ENCODE measurements at places on chromosomes 6 and 20. TPM values are rescaled to one million over a fixed set of nuclear protein-coding genes. Genes with fewer than 3 reads are reported as not detected.

- H3K27me3 ChIP-seq = no peaks in the 10 kb centered on the region
- no peak overlapping the region for H3K27ac ChIP-seq
- no peaks in the 10 kb centered on the region for H3K36me3 ChIP-seq
- H3K4me1 ChIP-seq = peaks cover 12% of the 10 kb centered on the region
- H3K4me3 ChIP-seq = no peak overlapping the region
Observed at GRCh38 chr6:34523441-34524206, 32.5 kb downstream of the SPDEF start.

DNA sequence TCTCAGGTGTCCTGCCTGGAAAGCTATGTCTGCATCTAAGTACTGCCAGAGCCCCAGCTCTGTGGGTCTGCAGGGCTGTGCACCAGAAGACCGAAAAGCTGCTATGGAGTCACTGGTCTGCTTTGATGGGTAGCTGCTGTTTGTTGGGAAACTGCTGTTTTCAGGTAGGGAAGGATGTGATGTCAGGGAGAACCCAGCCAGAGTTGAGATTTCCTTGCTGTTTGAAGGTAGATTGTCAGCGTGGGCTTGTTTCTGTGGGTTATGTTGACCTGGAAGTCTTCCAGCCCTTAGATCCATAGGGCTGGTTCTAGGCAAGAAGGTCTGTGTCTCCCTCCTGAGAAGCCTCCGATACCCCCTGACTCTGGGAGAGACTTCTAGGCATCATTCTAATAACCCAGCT lies 12.2 kb upstream of the SHLD1 start:
- H3K4me3 ChIP-seq = no peak overlapping the region
- no peaks in the 10 kb centered on the region for H3K36me3 ChIP-seq
- H3K27me3 ChIP-seq = no peaks in the 10 kb centered on the region
- H3K27ac ChIP-seq = peak overlapping the region; percentile 62
- no peak for DNase-seq

Gene SIGLEC1
- 0.16 TPM for total RNA-seq

DNA sequence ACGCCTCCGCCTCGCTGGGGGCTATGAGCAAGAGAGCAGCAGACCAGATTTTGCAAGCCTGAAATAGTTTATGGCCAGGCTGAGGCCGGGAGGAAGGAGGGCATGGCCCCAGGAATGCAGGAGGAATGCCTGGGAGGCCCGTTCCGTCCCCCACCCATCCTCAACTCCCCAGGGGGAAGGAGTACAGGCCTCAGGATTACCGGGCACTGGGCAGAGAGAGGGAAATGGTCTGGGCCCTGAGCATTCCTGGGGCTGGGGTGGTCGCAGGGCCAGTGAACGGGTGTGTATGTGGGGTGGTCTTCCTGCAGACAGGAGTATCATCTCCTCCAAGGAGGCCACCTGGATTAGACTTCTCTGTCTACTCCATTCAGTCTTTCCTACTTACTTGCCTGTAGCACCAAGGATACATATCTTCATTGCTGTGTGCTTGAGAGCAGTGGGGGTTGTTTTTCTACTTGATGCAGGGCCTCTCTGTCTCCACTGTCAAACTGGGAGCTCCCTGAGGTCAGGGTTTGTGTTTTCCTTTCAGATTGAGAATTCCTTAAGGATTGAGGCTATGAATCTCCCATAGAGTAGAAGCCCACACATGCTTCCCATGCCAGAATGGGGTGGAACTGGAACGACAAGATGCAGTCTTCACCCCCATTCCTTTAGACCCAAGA lies 81.3 kb downstream of the VEGFA start:
- no peaks in the 10 kb centered on the region for H3K27me3 ChIP-seq
- H3K36me3 ChIP-seq = no peaks in the 10 kb centered on the region
- peak; percentile 48 for DNase-seq
- H3K4me3 ChIP-seq = no peak overlapping the region
- peak overlapping the region; percentile 59 for H3K27ac ChIP-seq

DNA sequence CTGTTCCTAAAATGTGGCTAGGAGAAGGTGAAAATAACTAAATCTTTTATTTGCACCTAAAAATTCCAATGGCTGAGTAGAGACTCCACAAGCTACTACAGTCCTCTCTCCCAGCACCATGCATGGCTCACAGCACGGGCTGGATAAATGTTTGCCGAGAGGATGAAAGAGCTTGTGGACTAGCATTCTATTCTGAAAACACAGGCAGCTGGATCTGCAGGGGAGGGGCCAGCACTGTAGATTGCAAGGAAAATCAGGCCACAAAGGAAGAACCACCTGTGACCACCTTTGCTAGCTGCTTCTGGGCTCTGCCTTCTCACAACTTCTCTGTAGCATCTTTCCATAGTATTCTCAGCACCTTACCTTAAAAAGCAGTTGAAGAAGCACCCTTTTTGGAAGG lies 46.6 kb downstream of the CLIC5 start:
- H3K27ac ChIP-seq = no peak overlapping the region
- peaks cover 5% of the 10 kb centered on the region for H3K4me1 ChIP-seq
- no peaks in the 10 kb centered on the region for H3K27me3 ChIP-seq
- no peak for DNase-seq

Gene STMN3
- 14.4 TPM for total RNA-seq

DNA sequence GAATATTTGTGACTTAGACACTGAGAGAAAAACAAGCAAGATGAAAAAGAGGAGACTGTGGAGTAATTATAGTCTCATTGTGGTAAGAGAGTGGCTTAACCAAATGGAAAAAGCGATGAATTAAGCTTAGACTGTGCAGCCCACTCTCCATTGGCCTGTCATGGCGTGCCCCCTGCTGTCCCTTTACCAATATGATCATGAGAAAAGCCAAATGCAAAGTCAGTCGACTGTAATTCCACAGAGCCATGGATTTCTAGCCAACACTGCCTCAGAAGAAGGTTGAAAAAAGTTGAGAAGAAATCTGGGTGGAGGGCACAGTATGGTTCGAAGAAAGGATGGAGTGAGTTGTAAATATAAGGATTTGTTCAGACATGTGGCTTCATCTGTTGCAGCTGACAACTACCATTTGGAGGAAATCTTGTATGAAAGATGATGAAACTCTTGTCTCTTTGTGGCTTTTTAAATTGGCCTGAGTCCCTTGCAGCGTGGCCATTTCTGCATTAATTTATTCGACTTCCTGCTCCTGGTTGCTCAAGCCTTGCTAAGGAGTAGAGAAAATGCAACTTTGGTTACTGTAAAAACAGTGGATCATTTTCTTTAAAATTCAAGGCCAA lies 251.4 kb downstream of the DOK5 start:
- no peak for DNase-seq
- no peaks in the 10 kb centered on the region for H3K36me3 ChIP-seq
- no peak overlapping the region for H3K4me3 ChIP-seq
- H3K4me1 ChIP-seq = no peaks in the 10 kb centered on the region
- no peaks in the 10 kb centered on the region for H3K27me3 ChIP-seq
- H3K27ac ChIP-seq = peak overlapping the region; percentile 28

GRCh38 chr20:31562241-31562640 lies 42.8 kb upstream of the ID1 start:
- no peak overlapping the region for H3K4me3 ChIP-seq
- H3K36me3 ChIP-seq = no peaks in the 10 kb centered on the region
- peaks cover 14% of the 10 kb centered on the region for H3K4me1 ChIP-seq
- H3K27me3 ChIP-seq = no peaks in the 10 kb centered on the region
- H3K27ac ChIP-seq = peak overlapping the region; percentile 54

Gene CLPSL2
- not detected for total RNA-seq
